Urinary bladder (tissue), 4 donors: ENCODE measurements at places on chromosomes 1 and 21. TPM values are rescaled to one million over a fixed set of nuclear protein-coding genes. Genes with fewer than 3 reads are reported as not detected.

- DNase-seq, result no peak
These were observed 67.1 kb downstream of the UBE2T start for GRCh38 chr1:202274611-202275010.

TMEM201 gene
- 8.6 TPM for polyA plus RNA-seq

- DNase-seq, result no peak
These were observed 12.1 kb downstream of the KCND3 start for GRCh38 chr1:111977378-111977777.

GRCh38 chr1:218249338-218250140, 35.6 kb upstream of the RRP15 start:
- no peak for DNase-seq

BRINP3 gene
- polyA plus RNA-seq, result 1.2 TPM

RAB25 gene
- 28.2 TPM for polyA plus RNA-seq

DNA sequence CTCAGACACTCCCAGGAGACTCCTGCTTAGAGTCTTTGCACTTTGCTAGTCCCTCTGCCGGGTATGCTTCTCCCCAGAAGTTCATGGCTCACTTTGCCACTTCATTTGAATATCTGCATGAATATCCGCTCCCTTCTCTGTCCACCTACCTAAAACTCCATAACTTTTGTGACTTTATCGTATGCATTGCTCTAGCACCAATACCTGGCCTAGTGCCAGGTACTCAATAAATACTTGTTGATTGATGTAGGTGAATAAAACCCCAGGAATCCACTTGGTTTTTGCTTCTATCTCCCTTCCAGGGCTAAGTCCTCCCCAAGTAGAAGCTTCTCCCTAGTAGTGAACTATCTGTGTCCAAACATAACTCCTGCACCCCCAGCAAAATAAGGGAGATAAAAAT, 27.8 kb upstream of the CTTNBP2NL start:
- no peak for DNase-seq

C2CD4D gene
- polyA plus RNA-seq, result 0.05 TPM

GRCh38 chr1:94068096-94068998, 52.6 kb downstream of the ABCA4 start:
- no peak for DNase-seq

- no peak for DNase-seq
These were observed 32.3 kb downstream of the TBX19 start for GRCh38 chr1:168312718-168313604.

DNA sequence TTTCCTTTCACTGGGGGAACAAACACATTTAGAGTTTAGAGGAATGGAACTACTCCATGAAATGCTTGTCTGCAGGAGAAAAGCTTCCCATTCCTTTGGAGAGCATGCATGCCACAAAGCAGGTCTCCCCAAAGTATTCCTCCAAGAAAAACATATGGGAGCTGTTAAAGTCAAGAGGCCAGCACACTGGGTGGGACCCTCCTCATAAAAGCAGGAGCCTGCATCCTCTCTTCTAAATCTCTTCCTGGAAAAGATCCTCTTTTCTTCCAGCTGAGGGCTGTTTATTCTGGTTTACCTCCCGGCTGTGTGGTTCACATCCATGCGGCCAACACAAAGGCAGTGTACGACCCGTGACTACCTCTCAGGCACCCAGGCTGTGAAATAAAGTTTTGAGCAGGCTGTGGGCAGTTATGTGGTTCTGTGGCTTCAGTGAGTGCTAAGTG, 103.4 kb downstream of the TENT5C start:
- DNase-seq, result peak; percentile 68

- DNase-seq, result no peak
These were observed 5.2 kb downstream of the TNFRSF18 start for GRCh38 chr1:1200876-1201810.

FAM72D gene
- polyA plus RNA-seq, result 0.25 TPM

GRCh38 chr21:39938086-39938625, 70.9 kb downstream of the PCP4 start:
- no peak for DNase-seq
